Activated naive CD8-positive, alpha-beta T cell treated with anti-CD3 and anti-CD28 coated beads for 36 hours (primary cell): ENCODE measurements at places on chromosomes 12 and 14.
A peak's percentile ranks its signal among the peaks of the same experiment; 100 is the strongest.

GRCh38 chr12:89433634-89434033, 81.3 kb upstream of the DUSP6 start:
- no peak for DNase-seq
- H3K4me1 ChIP-seq: no peaks in the 10 kb centered on the region
- H3K36me3 ChIP-seq: peaks cover 30% of the 10 kb centered on the region
- H3K27me3 ChIP-seq: no peaks in the 10 kb centered on the region
- no peak overlapping the region for H3K27ac ChIP-seq

DNA sequence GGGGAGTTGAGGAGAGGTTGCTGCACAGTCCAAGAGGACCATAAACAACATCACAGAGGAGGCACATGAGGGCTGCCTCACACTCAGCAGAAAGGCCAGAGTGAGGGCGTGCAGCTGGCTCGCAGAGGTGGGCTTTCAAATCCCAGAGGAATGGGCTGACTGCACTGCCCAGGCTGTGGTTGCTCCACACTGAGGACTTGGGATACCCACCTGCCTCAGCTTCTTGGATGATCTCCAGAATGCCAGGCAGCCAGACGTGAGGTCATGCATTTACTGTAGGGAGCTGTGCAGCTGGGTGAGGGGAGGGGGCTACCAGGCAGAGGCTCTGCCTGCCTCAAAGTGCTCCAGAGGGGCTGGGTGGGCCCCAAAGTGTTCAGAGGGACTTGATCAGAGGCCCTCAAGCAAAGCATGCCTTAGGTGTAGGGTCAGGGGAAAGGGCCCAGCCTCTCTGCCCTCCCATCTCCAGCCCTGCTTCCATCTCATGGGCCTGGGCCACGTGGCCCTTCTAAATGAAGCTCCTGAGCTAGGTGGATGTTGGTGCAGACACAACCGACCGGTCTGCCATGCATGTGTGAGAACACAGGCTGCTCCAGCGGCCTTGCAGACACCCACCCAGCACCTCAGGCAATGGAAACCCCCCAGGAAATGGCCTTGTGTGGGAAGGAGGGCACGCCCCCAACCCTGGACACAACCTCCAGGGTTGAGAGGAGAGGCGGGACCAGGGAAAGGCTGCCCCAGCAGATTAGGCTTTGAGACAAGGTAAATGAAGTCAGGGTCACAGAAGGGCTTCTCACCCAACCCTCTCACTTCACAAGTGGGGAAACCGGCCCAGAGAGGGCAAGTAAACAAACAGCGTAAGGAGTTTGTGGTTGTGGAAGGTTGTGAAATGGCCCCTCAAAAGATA, 90.8 kb downstream of the NTF3 start:
- H3K27me3 ChIP-seq: no peaks in the 10 kb centered on the region
- no peak overlapping the region for H3K27ac ChIP-seq
- no peak overlapping the region for H3K4me3 ChIP-seq
- no peak for DNase-seq

GRCh38 chr14:85415015-85415712, 114.8 kb upstream of the FLRT2 start:
- no peak for DNase-seq
- H3K4me3 ChIP-seq: no peak overlapping the region
- no peaks in the 10 kb centered on the region for H3K4me1 ChIP-seq
- no peak overlapping the region for H3K27ac ChIP-seq
- no peaks in the 10 kb centered on the region for H3K36me3 ChIP-seq

GRCh38 chr14:79702197-79702596, 509.1 kb downstream of the DIO2 start:
- H3K36me3 ChIP-seq: no peaks in the 10 kb centered on the region
- H3K27me3 ChIP-seq: no peaks in the 10 kb centered on the region
- DNase-seq: no peak
- H3K4me1 ChIP-seq: no peaks in the 10 kb centered on the region

- no peak overlapping the region for H3K4me3 ChIP-seq
- H3K36me3 ChIP-seq: peaks cover 17% of the 10 kb centered on the region
- H3K27ac ChIP-seq: no peak overlapping the region
These were observed 46.7 kb downstream of the PROX2 start for GRCh38 chr14:74829251-74829650.

GRCh38 chr12:56104815-56105608, 653 bp downstream of the PA2G4 start:
- peaks cover 43% of the 10 kb centered on the region for H3K4me1 ChIP-seq
- DNase-seq: peak; percentile 38
- H3K36me3 ChIP-seq: peaks cover 42% of the 10 kb centered on the region
- peak overlapping the region; percentile 97 for H3K27ac ChIP-seq

- H3K4me1 ChIP-seq: no peaks in the 10 kb centered on the region
- H3K27me3 ChIP-seq: peaks cover 26% of the 10 kb centered on the region
- no peaks in the 10 kb centered on the region for H3K36me3 ChIP-seq
- no peak for DNase-seq
These were observed 51.8 kb downstream of the MSRB3 start for GRCh38 chr12:65330331-65330730.

DNA sequence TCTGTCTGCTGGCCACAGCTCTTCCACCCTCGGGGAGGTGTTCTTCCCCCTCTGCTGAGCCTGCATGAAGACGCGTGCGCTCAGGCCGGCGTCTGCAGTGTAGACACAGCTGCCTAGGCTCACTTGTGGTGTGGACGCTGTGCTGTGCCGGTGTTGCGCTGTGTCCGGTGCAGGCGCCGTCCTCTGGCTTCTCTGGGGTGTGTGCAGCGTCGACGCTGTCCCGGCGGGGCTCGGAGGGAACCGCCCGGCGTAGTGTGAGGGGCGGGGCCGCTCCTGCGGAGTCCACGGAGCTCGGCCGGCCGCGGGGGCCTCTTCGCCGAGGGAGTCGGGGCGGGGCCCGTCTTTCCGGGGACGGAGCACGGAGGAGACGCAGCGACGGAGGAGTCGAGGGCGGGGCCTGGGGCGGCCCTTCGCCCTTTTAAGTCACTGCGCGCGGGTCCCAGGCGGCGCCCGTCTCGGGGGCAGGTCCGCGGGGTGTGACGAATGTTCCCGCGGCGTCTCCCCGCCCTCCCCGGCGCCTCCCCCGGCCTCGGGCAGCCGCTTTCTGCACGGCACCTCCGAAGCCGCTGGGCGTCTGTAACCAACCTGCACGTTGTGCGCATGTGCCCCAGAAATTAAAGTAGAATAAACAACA, 45.2 kb downstream of the NOC4L start:
- H3K27ac ChIP-seq: peak overlapping the region; percentile 70
- H3K36me3 ChIP-seq: peaks cover 9% of the 10 kb centered on the region
- H3K27me3 ChIP-seq: peaks cover 3% of the 10 kb centered on the region

DNA sequence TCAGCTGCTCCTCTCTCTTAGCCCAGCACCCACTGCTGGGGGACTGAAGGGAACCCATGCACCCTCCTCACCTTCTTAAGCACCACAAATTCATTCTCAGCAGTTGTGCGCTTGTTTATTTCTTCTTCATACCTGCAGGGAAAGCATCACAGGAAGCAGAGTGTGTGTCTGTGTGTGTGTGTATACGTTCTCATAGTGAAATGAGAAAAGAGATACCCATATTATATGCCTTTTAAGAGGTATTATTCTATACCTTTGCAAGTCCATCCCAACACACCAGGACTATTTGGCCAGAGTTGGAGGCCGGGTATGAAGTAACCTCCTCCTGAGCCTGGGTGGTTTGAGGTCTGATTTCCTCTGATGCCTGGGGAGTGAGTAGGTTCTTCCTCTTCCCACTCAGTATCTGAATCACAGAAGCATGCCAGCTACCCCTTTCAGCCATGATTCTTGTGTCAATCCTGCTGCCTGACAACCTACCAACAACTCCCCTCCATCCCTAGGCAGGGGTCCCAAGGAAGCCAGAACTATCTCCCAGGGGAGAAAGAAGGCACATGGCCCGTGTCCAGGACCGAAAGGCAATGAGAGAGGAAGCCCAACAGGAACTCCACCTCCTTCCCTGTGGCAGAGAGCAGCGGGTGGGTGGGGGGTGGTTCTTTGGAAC, 3.0 kb downstream of the KRT73 start:
- peak overlapping the region; percentile 76 for H3K27ac ChIP-seq
- peak; percentile 12 for DNase-seq
- no peaks in the 10 kb centered on the region for H3K27me3 ChIP-seq
- H3K4me1 ChIP-seq: peaks cover 70% of the 10 kb centered on the region

DNA sequence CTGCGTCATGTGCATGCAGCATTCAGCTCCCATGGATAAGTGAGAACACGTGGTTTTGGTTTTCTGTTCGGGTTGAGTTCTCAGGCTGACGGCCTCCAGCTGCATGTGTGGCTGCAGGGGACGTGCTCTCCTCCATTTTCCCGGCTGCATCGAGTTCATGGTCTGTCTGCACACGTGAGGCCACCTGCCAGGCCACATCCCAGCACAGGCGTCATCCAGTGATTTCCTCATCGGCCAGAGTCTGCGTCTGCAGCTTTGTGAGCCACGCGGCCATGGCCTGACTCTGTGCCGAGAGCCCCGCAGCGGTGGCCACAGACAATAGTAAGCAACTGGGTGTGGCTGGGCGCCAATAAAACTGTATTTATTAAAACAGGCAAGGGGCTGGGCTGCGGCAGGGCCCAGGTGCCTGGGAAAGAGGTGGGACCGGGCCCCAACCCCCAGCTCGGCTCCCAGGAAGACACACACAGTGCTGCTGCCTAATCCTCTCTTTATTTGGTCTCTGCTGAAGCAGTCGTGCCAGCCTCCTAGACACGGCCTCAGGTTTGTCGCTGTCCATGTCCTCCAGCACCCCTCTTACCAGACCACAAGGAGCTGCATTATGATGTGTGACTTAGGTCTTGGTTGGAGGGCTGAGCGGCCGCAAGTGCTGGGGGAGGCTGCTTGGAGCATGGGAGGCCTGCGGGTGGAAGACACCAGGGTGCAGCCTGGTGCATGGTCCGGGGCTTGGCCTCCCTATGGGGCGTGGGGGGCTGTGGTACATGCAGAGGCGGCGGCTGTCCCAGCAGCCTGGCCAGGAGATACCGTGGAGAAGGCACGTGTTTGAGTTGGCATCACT, 52.0 kb downstream of the NOC4L start:
- no peaks in the 10 kb centered on the region for H3K27me3 ChIP-seq
- H3K4me1 ChIP-seq: no peaks in the 10 kb centered on the region
- no peak overlapping the region for H3K27ac ChIP-seq

DNA sequence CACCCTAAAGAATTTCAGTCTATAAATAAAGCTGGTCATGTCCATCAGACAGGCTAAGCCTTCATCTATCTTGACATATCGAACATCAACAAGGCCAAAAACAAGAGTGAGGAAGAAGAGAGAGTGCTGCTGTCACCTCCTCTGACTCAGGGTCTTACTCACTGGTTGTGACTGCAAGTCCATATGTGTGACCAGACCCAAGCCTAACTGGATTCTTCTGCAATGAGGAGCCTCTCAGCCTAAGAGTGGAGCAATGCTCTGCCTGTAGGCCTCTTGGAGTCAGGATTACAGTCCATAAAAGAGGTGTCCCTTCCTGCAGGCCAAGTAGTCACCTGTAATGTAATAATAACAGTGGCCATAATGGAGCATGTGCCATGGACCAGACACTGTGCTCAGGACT, 121.2 kb upstream of the SLC35F4 start:
- H3K27me3 ChIP-seq: peaks cover under 1% of the 10 kb centered on the region
- H3K4me3 ChIP-seq: no peak overlapping the region
- no peaks in the 10 kb centered on the region for H3K36me3 ChIP-seq
- no peak overlapping the region for H3K27ac ChIP-seq
- no peak for DNase-seq

- H3K4me3 ChIP-seq: no peak overlapping the region
- H3K27me3 ChIP-seq: no peaks in the 10 kb centered on the region
- no peak overlapping the region for H3K27ac ChIP-seq
- H3K4me1 ChIP-seq: peaks cover 11% of the 10 kb centered on the region
These were observed 73.2 kb upstream of the MDM1 start for GRCh38 chr12:68405343-68405781.

- no peaks in the 10 kb centered on the region for H3K27me3 ChIP-seq
- no peaks in the 10 kb centered on the region for H3K4me1 ChIP-seq
- H3K27ac ChIP-seq: no peak overlapping the region
These were observed 214.4 kb upstream of the ALG10B start for GRCh38 chr12:38102197-38102596.

GRCh38 chr12:164207-164606, 49.8 kb downstream of the SLC6A12 start:
- H3K27ac ChIP-seq: no peak overlapping the region
- no peaks in the 10 kb centered on the region for H3K27me3 ChIP-seq
- H3K4me1 ChIP-seq: peaks cover 10% of the 10 kb centered on the region
- H3K36me3 ChIP-seq: no peaks in the 10 kb centered on the region

- H3K36me3 ChIP-seq: no peaks in the 10 kb centered on the region
- H3K4me1 ChIP-seq: no peaks in the 10 kb centered on the region
- no peak for DNase-seq
- H3K27ac ChIP-seq: no peak overlapping the region
- H3K4me3 ChIP-seq: no peak overlapping the region
- H3K27me3 ChIP-seq: no peaks in the 10 kb centered on the region
These were observed 139.4 kb upstream of the SLCO1C1 start for GRCh38 chr12:20555771-20556170.

- no peak overlapping the region for H3K4me3 ChIP-seq
- DNase-seq: no peak
- H3K4me1 ChIP-seq: no peaks in the 10 kb centered on the region
These were observed 680.9 kb upstream of the TBX3 start for GRCh38 chr12:115364921-115365320.

- no peak overlapping the region for H3K4me3 ChIP-seq
- no peak overlapping the region for H3K27ac ChIP-seq
- DNase-seq: no peak
- peaks cover 9% of the 10 kb centered on the region for H3K27me3 ChIP-seq
These were observed 6.8 kb upstream of the BEGAIN start for GRCh38 chr14:100593751-100594624.

DNA sequence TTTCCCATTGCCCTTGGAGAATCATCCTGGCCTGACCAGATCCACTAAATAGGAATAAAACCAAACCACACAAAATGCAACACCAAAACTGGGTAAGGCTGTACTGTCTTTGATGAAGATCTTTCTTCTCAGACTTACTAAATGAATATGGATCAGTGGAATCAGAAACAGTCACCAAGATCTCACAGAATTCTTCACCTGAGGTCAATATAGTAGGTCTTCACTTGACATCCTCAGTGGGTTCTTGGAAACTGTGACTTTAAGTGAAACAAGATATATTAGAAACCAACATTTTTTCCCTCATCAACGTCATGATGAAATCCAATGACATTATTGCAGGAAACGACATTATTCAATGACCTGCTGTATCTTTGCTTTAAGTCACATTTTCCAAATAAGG, 526.2 kb downstream of the FUT8 start:
- H3K4me3 ChIP-seq: no peak overlapping the region
- H3K36me3 ChIP-seq: peaks cover 20% of the 10 kb centered on the region
- H3K4me1 ChIP-seq: peaks cover 48% of the 10 kb centered on the region
- no peaks in the 10 kb centered on the region for H3K27me3 ChIP-seq
- peak overlapping the region; percentile 85 for H3K27ac ChIP-seq

DNA sequence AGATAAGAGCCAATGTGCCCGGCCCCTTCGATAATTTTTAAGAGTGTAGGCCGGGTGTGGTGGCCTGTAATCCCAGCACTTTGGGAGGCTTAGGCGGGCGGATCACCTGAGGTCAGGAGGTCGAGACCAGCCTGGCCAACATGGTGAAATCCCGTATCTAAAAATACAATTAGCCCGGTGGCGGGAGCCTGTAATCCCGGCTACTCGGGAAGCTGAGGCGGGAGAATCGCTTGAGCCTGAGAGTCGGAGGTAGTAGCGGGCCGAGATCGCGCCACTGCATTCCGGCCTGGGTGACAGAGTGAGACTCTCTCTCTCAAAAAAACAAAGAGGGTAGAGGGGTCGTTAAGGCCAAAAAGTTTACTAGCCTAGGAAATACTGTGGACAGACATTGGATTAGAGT, 2.6 kb downstream of the KRAS start:
- peaks cover 49% of the 10 kb centered on the region for H3K4me1 ChIP-seq
- peaks cover 30% of the 10 kb centered on the region for H3K36me3 ChIP-seq
- H3K27ac ChIP-seq: no peak overlapping the region
- no peak overlapping the region for H3K4me3 ChIP-seq
- no peaks in the 10 kb centered on the region for H3K27me3 ChIP-seq
